ENCODE measurements at places on chromosomes 4 and X.

GRCh38 chr4:40373636-40374035 is 38.5 kb downstream of the CHRNA9 start:
- no peak for DNase-seq

GRCh38 chr4:82792912-82793649 is 5.5 kb downstream of the SCD5 start:
- no peak for DNase-seq

- DNase-seq: no peak
Measured at GRCh38 chr4:53485658-53486040, 105.6 kb downstream of the LNX1 start.

GRCh38 chr4:12723849-12724447 is 760.2 kb downstream of the RAB28 start:
- no peak for DNase-seq

GRCh38 chr4:15992167-15992485 is 29.2 kb upstream of the FGFBP2 start:
- DNase-seq: no peak

- peak; percentile 29 for DNase-seq
Measured at GRCh38 chr4:103451341-103451740, 253.2 kb upstream of the CENPE start.

DNA sequence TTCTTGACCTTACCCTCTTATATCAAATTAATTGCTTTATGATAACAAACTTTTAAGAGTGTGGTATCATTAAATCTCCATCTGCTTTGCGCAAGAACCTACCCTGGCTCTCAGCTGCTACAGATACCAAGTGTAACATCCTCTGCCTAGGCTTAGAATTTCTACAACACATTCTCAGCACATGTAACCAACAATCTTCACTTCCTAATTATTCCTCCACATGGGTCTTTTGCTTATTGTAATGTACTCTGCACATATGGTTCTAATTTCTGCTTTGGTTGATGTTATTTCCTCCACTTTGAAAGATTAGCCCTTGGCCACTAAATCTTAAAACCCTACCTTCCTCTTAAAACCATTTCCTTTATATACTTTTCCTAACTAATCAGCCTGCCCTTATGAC is 242.4 kb downstream of the ARHGAP24 start:
- no peak for DNase-seq

- peak; percentile 56 for DNase-seq
Measured at GRCh38 chr4:113641025-113641431, 120.5 kb downstream of the CAMK2D start.

DNA sequence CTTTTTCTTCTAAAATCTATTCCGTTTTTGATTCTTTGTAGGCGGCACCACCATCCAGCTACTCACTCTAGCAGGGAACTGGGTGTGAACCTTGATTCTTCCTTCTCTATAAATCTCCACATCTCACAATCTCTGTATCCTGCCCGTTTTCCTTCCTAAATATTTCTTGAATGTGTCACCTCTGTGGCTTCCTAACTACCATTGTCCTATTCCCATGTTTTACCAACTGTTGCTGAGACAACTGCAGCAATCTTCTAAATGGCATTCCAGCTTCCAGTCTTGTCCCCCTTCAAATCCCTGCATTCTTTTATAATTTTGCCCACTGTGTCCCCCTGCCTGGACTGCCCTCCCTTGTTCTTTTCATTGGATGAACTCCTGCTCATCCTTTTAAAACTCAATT is 641.3 kb downstream of the RPA4 start:
- DNase-seq: no peak

GRCh38 chr4:21888195-21888976 is 60.2 kb downstream of the KCNIP4 start:
- no peak for DNase-seq

DNA sequence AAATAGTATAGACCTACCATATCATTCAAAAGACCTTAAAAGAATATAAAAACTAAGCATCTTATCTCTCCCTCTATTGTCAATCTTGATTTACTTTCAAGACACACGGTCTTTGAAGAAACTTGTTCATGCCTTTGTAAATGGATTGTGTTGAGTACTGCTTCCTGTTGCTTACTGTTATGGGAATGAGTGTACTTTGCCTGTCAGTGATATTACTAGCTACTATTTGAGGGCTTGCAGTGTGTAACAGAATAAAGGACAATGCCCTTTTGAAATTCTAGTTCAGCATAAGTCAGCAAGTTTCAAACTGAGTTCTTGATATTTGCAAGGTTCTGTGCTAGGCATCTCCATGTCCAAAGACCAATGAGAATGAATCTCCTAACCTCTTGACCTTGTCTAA is 36.0 kb downstream of the CDKL5 start:
- DNase-seq: no peak

DNA sequence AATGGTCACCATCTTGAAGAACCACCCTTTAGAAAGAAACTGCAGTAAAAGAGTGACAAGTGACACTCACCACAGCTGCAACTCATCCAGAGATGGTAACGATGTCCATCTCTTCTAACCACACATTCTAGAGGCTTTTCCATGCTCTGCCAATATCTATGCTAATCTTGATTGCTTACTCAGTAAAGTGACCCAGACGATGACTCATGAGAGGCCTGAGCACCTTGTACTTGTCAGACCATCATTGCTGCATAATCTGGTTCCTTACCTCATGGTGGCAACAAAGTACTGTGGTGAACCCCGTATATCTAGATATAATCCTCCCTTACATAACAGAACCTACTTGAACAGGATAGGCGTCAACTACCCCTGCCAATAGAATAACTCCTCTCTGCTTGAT is 75.6 kb downstream of the CCNG2 start:
- DNase-seq: no peak

GRCh38 chr4:25466966-25467697 is 90.1 kb downstream of the ANAPC4 start:
- no peak for DNase-seq

GRCh38 chr4:2066571-2067445 is 7.7 kb downstream of the NAT8L start:
- DNase-seq: no peak

DNA sequence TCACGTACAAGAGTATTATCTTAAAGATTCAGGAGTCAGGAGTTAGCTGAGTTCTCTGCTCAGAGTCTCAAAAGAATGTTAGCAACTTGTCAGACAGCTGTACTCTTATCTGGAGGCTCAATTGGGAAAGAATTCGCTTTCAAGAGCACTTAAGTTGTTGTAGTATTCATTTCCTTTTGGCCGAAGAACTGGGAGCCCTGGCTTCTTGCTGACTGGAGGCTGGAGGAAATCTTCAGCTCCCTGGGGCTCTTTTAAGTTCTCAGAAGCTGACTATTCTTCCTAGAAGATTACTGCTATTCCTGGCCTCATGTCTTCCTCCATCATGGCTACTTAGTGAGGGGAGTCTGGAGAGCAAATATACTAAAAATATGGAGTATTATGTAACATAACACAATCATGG is 587.2 kb downstream of the EPHA5 start:
- no peak for DNase-seq

GRCh38 chr4:116618638-116619037 is 466.7 kb downstream of the TRAM1L1 start:
- DNase-seq: no peak

DNA sequence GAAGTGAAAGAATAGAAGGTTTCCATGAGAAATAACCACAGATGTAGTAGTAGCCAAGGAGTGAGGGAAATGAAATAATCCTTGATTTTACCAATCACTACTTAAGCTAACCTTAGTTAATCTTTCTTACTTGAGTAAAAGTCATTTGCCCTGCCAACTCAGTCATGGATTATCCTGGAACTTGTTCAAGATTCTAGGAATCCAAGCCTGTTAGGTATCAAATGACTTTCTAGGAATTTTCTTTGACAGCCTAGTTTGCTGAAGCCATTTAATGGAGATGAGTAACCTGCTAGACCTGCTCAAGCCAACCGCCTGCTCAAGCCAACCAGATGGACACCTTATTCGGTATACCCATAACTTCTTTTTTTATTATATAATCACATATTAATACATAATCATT is 180.5 kb downstream of the KLHL13 start:
- no peak for DNase-seq

DNA sequence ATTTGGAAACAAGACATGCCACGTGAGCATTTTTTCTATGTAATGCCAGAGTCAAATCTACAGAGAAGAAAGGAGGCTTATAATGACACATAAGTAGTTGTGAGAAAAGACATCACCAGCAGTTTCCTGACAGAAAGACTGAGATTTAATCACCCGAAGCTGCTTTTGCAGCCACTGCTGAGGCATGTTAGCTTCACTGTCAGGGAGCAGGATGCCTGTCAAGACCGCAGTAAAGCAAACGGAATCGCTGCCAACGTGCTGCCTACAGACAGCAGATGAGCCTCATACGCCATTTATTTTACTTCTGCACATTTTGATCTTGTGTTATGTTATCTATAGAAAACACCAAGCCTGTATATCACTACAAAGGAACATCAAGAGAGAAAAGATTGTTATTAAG is 68.7 kb upstream of the NDST3 start:
- no peak for DNase-seq

DNA sequence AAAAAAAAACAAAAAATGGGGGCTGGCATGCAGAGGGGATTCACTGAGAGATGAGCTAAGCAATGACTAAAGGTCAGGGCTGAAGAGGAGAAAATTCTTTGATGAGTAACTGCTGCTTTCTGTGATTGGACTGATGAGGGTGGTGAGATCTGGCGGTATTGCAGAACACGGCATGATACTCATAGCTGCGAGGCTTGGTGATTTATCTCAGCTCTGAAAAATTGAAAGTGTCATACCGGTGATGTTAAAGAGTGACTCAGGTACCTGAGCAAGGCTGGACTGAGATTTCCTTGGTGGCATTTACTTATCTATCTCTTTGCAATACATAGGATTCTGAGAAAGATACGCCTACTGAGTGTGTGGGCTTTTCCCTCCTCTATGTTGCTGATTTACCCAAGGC is 204.1 kb upstream of the DDX53 start:
- no peak for DNase-seq

- no peak for DNase-seq
Measured at GRCh38 chrX:116596010-116596409, 133.2 kb upstream of the CT83 start.

All from LoVo (cell line).